ENCODE measurements at places on chromosomes 2 and 18. TPM values are rescaled to one million over a fixed set of nuclear protein-coding genes. Genes with fewer than 3 reads are reported as not detected.
A peak's percentile ranks its signal among the peaks of the same experiment; 100 is the strongest.

DNA sequence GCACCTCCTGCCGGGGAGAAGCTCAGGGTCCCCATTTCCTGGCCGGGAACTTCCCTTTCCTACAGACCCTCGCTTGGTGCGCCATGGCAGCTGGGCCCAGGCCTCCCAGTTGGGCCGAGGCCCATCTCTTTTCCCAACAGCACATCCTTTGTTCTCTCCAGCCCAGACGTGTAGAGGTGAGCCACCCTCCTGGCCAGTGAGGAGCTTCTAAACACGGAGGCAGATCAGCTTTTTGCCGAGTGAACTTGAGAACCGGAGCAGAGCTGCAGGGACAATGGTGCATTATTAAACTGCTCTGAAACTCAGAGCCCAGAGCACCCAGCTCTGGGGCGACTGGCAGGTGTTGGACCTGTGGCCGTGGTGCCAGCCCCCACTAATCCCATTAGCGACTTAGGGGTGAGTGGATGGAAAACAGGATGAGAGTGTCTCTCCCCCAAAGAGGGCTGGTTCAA is 25.4 kb downstream of the SH3BP4 start:
- no peaks in the 10 kb centered on the region for H3K27me3 ChIP-seq
- H3K27ac ChIP-seq: no peak overlapping the region
- no peaks in the 10 kb centered on the region for H3K36me3 ChIP-seq

- peak; percentile 43 for DNase-seq
- peaks cover 28% of the 10 kb centered on the region for H3K36me3 ChIP-seq
- peaks cover 32% of the 10 kb centered on the region for H3K4me1 ChIP-seq
- peak overlapping the region; percentile 100 for H3K4me3 ChIP-seq
- H3K27ac ChIP-seq: peak overlapping the region; percentile 97
Measured at GRCh38 chr2:127293386-127293747, 577 bp downstream of the ERCC3 start.

- no peak for DNase-seq
- no peak overlapping the region for H3K4me3 ChIP-seq
- no peak overlapping the region for H3K27ac ChIP-seq
Measured at GRCh38 chr2:235860111-235860510, 308.1 kb downstream of the GBX2 start.

GRCh38 chr2:27442920-27443282 is 720 bp downstream of the KRTCAP3 start:
- H3K4me1 ChIP-seq: peaks cover 6% of the 10 kb centered on the region
- no peaks in the 10 kb centered on the region for H3K27me3 ChIP-seq
- no peak for DNase-seq
- H3K4me3 ChIP-seq: no peak overlapping the region
- no peak overlapping the region for H3K27ac ChIP-seq

The GAREM2 gene
- total RNA-seq: 4.5 TPM

The KRTCAP3 gene
- 6.4 TPM for total RNA-seq

The ARL4C gene
- total RNA-seq: 306 TPM

The PPP1R1C gene
- not detected for total RNA-seq

The BUB1 gene
- 126 TPM for total RNA-seq

The EVX2 gene
- total RNA-seq: not detected
